ENCODE measurements at places on chromosomes 12 and 14.

- no peak for DNase-seq
These were observed 58.7 kb upstream of the STK38L start for GRCh38 chr12:27185234-27186021.

DNA sequence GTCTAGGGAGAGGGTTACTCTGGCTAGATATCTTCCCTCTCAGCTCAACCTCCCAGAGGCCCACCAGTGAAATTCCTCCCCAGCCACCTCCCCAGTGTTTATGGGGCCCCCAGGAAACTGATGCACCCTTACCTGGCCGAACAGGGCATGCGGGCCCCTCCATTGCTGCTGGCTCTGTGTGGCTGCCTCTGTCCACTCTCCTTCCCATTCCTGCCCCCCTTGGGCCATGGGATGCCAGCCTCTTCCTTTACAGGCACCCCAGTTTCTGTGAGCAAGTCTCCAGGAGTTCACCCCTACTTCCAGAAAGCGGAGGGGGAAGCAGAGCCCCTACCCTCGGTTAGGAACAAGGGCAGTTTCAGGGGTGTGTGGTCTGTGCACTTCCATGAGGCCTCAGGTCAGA is 19.4 kb upstream of the ZDHHC22 start:
- DNase-seq = no peak

- no peak for DNase-seq
These were observed 209.5 kb downstream of the RBM19 start for GRCh38 chr12:113756609-113757008.

DNA sequence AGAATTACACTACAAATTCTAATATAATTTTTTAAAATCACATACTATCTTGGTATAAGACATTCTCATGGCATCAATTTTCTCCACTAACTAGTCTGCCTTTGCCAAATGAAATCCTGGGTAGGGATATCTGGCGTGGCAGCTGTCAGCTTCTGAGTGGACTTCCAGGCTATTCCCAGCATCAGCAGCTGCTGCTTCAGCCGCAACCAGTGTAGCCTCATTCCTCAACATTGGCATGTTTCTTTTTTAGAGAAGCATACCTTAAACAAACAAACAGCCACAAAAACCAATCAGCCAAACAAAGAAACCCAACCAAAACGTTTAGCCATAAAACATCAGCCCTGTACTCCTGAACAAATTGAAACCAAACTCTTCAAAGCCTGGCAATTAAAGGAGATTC is 235.8 kb downstream of the SSPN start:
- DNase-seq = no peak

DNA sequence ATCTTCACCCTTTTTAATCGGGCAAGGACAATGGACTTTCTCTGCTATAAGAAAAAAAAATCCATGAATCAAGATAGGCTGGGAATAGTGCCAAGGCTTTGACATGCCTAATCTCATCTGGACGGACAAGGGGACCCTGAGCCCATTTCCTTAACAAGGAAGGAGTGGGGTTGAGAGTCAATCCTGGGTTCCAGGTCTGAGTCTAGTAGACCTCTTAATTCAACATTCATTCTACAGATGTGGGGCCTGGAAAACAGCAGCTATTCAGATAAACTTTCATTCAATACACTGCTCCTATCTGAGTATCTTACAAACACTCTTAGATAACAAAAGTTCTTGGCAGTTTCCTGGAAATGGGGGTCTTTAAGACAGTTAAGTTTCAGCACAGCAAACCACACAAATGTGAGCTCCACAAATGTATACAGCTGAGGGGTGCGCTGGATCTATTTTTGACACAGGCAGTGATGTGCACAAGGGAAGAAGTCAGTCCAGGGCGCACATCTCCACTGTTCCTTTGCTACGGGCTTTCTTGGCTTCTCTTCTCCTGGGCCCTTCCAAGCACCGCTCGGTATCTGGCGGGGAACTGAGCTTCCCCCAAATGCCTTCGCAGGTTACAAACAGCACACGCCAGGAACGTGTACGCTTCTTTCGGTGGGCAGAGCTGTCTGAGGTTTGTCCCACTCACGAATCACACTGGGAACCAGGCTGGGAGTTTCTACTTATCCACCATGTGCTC is 82.2 kb upstream of the GPR68 start:
- no peak for DNase-seq

Data from AML-193 (cell line).